ENCODE measurements at places on chromosomes 2 and 18. TPM values are rescaled to one million over a fixed set of nuclear protein-coding genes. Genes with fewer than 3 reads are reported as not detected.

DNA sequence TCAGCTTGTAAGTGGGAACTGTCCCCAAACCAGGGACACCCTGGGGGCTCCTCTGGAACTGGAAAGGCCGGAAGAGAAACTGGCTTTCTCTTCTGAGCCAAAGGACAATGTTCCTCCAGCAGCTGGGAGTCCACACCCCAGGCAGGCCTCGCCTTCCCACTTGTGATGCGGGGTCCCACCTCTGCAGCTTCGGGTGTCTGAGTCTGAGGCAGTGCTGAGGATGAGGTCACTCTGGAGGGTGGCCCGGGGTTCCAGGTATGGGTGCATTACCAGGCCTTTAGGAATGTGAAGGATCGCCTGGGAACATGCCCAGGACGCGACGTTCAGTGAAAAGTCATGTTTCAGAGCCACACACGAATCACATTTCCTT lies 18.2 kb upstream of the BOK start:
- H3K27me3 ChIP-seq, result peaks cover 26% of the 10 kb centered on the region
- DNase-seq, result no peak
- no peaks in the 10 kb centered on the region for H3K36me3 ChIP-seq
- no peak overlapping the region for H3K27ac ChIP-seq

NPHP1 gene
- total RNA-seq, result 3.3 TPM

ZBTB7C gene
- total RNA-seq, result 0.23 TPM

GRCh38 chr2:237444071-237444470 lies 30.1 kb upstream of the COL6A3 start:
- no peak for DNase-seq
- no peaks in the 10 kb centered on the region for H3K4me1 ChIP-seq
- H3K27me3 ChIP-seq, result no peaks in the 10 kb centered on the region
- no peak overlapping the region for H3K27ac ChIP-seq
- no peaks in the 10 kb centered on the region for H3K36me3 ChIP-seq
- no peak overlapping the region for H3K4me3 ChIP-seq

SERPINB10 gene
- total RNA-seq, result not detected

DNA sequence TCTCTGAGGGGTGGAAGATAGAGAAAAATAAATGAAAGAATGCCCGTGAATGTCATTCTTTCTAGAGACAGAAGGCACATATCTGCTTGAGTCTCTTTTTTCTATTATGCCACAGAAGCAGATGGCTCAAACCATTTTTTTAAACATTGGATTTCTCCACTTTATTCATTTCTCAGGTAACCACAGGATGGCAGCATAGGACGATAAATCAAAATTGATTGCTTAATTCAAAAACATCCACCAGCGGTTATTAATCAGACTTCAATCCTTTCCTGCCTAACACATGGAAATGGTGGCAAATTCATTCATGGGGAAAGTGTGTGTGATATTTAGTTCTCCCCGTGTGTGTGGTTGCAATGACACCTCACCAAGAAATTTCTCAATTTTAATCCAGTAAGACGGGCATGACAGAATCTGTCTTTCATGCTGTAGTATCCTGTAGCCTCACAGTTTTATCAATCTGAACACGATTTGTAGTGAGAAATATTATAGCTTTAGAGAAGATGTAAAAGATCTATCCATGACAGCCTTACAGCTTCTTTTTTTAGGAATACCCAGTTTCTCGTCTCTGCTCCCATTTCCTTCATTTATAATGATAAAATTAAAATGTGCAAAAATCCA lies 72.2 kb downstream of the DSC3 start:
- H3K4me3 ChIP-seq, result no peak overlapping the region
- H3K36me3 ChIP-seq, result no peaks in the 10 kb centered on the region

GRCh38 chr2:37614061-37614738 lies 57.2 kb downstream of the CDC42EP3 start:
- DNase-seq, result no peak
- no peaks in the 10 kb centered on the region for H3K4me1 ChIP-seq
- H3K36me3 ChIP-seq, result no peaks in the 10 kb centered on the region
- H3K4me3 ChIP-seq, result no peak overlapping the region
- no peaks in the 10 kb centered on the region for H3K27me3 ChIP-seq

IFIH1 gene
- total RNA-seq, result 2.0 TPM

C18orf63 gene
- not detected for total RNA-seq

DNA sequence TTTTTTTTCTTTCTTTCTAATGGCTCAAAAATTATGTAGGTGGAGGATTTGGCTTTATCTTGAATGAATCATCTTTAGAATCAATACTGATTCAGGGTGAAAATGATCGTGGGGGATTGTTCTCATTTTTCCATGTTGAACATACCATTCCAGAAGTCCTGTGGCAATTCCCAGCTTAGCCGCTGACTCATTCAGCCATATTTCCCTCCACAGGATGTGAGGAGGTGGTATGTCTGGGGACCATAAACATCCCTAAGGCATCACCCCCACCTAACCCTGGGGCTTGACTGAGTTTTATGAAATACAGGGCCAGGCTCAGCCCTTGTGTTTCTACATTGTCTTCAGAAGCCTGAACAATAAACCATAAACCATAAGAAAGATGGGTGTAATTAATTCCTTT lies 92.7 kb upstream of the FN1 start:
- peaks cover 1% of the 10 kb centered on the region for H3K27me3 ChIP-seq
- H3K27ac ChIP-seq, result no peak overlapping the region
- H3K4me1 ChIP-seq, result no peaks in the 10 kb centered on the region
- no peaks in the 10 kb centered on the region for H3K36me3 ChIP-seq
- no peak overlapping the region for H3K4me3 ChIP-seq
- DNase-seq, result no peak

DIPK1C gene
- not detected for total RNA-seq

Data from H1 (cell line).